Suppressor macrophage (primary cell): ENCODE measurements at places on chromosomes 12 and 14.

DNA sequence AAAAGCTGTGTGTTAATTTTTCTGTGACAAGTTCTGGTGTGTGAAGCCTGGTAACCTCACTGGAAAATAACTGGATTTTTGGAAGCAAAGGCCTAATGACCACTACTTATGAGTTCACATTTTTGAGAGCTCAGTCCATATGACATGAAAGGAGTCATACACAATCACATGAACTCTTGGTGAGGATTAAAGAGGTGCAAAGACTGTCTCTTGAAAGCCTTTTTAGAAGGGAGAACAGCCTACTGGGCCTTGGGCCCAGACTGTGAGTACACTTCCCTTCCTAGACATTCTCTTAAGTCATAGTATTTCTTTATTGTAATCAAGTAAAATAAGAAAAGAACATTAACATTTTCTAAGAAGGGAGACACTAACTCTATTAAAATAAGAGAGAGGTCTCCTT, 176.1 kb downstream of the BCAT1 start:
- DNase-seq = no peak

DNA sequence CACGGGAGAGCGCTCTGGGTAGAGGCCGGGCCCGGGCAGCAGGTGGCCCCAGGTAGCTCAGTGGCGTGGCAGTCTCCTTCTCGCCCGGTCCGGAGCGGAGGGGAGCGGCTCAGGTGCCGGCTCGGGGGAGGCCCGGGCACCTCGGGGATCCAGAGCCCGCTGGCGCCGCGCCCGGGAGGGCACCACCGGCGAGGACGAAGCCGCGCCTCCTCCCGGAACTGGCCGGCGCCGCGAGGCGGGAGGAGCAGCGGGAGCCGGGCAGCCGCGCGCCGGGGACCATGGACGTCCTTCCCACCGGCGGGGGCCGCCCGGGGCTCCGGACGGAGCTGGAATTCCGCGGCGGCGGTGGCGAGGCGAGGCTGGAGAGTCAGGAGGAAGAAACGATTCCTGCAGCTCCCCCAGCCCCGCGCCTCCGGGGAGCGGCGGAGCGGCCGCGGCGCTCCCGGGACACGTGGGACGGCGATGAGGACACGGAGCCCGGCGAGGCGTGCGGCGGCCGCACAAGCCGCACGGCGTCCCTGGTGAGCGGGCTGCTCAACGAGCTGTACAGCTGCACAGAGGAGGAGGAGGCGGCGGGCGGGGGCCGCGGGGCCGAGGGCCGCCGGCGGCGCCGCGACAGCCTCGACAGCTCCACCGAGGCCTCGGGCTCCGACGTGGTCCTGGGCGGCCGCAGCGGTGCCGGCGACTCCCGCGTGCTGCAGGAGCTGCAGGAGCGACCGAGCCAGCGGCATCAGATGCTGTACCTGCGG, 21.5 kb upstream of the GNS start:
- DNase-seq = peak; percentile 81

DNA sequence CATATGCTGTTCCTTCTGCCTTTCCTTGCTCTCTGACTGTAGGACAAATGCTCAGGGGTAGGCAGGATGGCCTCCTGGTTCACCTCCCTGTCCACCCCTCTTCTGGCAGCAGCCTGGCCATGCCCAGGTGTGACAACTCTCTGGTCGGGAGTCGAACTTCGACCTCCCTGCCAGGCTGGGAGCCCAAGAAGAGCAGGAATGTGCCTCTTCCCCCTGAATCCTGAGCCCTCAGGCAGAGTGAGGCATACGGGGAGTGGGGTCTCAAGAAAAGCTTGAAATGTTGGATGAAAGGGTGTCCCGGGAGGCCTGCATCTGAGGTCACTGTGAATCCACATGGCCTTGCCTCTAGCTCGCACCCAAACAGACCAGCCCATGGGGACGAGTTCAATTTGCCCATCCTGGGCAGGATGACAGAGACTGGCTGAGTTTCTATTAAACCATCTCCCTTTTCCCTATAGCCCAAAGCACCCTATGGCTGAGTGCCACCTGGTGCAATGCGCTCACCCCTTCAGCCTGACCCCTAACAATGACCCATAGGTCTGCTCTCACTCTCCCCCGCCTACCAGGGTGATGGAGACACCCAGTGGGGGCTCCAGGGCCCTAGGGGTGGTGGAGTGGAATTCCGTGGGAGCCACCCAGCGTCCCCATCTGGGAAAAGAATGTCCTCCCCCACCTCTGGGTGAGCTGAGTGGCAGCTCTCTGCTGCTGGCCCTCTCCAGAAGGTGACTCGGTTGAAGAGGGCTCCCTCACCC, 52.9 kb upstream of the DIO3 start:
- no peak for DNase-seq

- DNase-seq = peak; percentile 43
Measured at GRCh38 chr12:64739778-64740177, 19.4 kb downstream of the GNS start.

DNA sequence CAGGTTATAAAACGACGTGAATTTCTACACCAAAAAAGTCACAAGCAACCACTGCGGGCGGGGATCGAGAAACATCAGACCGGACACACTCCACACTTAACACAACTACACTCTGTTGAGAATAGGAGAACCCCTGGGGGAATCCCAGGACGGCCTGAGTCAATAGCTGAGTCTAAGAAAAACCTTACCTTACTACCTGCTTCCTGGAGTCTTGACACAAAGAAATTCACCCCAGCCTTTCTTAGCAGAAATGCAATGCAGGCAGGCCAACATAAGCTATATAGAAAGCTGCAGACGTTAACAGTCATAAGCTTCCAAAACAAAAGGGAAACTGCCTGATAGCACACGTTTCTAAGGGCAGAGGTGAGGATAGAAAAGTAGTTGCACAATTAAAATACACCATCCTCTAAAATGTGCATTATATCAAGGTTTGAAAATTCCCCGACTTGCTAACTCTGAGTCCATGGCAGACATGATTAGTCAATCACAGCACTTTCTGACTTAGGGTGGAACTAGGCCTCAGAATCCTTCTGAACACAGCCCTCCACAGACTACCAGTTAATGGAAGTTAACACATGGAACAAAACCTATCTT, 68.0 kb downstream of the CCDC88C start:
- DNase-seq = no peak

DNA sequence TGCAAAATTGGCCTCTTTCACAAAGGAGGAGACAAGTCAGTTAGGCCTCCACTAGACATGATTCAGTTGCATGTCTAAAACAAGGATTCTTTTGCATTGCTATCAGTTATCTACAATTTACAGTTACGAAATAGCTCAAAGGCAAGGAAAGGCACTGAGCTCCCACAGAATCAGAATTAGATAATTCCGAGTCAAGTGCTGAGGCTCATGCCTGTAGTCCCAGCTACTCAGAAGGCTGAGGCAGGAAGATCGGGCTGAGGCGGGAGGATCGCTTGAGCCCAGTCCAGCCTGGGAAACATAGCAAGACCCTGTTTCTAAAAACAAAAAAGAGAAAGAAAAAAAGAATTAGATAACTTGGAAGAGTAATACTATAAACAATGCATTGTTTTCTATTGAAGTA, 12.3 kb upstream of the RTRAF start:
- no peak for DNase-seq

GRCh38 chr14:92014040-92014439, 25.8 kb downstream of the TRIP11 start:
- DNase-seq = no peak

DNA sequence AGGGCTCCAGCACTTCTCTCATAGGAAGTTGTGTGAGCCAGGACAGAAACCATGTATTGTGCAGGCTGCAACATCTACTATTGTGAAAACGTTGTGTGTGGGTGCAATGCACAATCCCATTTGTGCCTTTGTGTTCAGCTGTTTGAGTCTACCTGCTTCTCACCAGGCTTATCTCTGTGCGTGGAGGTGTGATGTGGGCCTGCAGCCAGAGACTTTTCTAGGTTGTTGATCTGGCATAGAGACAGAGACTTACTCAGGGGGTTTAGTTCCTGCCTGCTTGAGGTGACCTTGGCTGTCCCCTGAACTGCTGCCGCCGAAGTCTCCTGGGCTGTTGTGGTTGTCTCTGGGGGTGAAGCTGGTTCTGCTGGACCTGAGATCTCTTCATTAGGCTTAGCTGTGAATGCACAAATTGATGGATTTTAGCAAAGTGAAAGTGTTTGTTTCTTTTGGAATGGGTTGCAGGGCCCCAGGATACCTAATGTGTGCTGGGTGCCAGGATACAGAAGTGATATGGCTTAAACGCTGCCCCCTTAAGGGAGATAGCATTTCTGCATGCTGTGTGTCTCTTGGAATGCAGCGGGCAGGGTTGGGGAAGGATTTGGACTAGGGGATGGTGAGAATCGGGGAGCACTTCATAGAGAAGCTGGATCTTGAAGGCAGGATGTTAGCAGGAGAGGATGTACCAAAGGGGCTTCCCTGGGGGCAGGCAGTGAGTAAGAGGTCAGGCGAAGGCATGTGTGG, 2.5 kb downstream of the LACRT start:
- no peak for DNase-seq

DNA sequence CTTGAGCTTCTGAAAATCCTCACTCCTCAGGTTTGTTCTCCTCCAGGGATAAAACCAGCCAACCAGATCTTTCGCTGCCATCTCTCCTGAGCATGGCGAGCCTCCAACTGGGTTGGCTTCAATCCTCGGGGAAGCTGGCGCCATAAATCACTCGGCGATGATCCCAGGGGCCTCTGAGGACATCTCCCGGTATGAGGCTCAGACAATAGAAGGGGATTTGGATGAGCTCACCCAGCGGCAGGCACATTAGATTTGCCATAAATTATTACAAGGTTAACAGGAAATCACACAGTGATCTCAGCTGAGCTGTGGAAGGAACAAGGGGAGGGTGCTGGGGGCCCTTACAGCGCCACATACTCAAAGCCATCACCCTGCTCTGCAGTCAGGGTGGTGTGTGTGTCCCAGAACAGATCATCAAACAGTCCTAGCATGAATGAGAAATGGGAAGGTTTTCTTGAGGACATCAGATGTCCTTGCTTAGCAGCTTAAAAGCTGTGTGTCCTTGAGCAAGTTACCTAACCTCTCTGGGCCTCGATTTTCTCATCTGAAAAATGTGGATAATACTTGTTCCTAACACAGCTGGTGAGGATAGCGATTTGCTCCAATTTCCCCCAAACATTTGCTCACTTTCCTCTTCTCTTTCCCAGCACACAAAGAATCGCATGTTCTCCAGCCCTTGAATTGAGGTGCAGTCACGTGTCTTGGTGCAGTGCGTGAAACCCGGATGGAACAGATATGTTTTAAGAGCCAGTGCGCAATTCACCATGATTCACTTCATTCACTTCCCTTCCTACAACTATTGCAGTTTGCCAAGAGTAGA, 142.8 kb downstream of the SCARB1 start:
- peak; percentile 77 for DNase-seq

- DNase-seq = peak; percentile 45
Measured at GRCh38 chr12:75954041-75954440, 77.5 kb downstream of the PHLDA1 start.

DNA sequence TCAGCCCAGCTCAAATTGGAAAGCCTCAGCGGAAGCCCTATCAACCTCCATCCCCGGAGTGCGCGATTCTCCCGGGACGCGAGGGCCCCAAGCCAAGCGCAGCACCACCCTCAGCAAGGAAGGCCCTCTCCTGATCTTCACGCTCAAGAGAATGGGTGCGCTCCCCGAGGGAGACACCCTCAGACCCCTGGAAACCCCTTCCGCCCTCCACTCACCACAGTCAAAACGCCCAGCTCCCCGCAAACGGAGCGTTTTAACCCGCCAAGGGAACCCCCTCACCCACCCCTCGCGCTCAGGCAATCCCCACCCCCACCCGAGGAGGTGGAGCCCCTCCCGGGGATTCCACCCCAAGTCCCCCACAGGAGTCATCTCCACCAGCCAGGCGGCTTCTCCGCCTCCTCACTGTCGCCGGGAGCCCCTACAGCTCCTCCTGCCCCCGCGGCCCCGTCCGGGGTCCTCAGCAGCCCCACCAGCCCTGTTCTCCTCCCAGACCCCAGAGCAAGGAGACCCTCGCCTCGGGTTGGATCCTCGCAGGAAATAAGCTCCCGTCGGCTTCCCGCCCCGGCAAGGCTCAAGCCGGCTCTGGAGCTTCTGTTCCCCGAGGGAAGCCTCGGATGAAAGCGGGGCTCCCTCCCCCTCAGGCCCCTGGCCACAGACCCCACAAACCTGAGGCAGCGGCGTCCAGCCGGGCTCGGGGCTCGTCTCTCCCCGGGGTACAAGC, 507 bp downstream of the BAZ2A start:
- DNase-seq = peak; percentile 24

DNA sequence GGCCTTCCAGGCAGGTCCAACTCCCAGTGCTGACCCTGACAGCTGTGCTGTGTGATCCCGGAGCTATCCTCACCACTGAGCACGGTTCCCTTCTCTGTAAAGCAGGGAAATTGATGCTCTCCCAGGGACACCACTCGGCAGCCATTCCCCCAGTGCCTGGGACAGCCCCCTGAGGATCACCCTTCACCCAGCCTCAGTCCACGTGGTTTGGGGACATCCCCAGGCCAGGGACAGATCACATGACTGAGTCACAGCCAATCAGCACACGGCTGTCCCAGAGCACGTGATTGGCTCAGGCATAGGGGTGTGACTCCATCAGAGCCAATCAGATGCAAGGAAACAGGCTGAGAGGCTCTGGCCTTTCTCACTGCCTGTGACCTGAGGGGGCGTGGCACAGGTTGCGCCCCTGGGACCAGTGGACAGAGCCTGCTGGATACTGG, 68.8 kb upstream of the SFSWAP start:
- DNase-seq = no peak

DNA sequence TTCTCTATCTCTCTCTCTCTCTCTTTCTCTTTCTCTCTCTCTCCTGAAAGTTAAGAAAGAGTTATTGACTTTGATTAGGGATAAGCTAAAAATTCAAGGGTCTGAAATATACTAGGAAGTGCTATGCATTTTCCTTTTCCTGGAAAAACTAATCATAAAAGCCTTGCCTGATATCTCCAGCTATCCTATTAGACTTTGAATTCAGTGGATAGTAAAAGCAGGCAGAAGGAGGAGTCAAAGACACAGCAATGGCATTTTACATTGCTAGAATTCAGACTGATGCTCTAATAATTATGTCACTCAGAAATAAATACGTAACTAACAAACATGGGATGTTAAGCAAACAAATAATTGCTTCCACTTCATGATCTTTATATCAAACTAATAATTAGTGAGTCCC, 272.0 kb downstream of the SSPN start:
- DNase-seq = no peak

DNA sequence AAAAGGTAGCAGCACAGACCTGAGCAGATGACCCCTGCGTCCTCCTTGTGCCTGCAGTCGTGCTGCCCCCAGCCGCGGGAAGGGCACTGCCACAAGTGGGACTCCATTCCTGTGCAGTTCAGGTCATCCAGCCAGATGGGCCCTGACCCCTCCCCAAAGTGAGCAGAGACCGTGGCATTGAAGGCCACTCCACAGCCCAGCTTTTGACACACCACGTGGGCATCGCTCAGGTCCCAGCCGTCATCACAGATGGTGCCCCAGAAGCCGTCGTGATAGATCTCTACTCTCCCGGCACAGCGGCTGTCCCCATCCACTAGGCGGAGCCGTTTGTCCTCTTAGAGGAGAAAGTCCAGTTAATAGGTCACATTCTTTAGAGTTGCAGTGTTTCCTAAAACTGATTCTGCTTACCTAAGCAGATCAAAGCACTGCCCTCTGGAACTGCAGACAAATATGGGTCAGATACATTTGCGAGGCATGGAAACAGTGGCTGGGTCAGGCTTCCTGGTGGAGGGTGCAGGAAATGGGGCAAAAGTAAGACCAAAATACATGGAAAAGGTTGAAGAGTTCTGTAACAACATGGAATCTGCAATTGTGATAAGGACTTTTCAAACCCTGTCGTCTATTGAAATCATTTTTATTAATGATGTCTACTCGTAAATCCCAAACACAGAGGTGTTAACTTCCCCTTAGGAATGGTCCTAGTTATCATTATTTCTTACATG, 69.4 kb downstream of the CD163L1 start:
- DNase-seq = peak; percentile 69
